Substantia nigra (tissue), 51 donors: ENCODE measurements at places on chromosomes 5 and 9.

DNA sequence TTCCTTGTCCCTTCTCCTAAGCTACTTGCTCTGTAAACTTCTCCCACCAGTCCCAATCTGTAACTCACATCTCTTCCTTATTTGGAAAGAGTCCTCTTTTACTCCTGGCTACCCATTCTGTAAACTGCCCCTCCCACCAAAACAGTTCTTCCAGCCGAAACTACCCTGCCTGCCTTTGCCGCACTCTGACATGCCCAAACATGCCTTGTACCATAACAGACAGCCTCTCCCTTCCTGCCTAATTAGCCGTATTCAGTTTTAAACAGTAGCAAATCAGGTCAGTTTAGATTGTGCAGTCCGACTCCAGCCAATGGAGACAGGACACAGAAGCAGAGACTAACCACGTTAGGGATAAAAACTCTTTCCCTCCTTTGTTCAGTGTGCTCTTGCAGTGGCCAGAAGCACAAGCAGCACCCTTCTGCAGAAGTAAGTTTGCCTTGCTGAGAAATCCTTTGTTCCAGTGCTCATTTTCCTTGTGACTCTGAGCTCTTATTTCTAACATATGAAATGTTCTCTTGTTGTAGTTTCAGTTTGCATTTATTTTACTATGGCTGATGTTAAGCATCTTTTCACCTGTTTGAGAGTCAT is 5.4 kb upstream of the GLT6D1 start:
- DNase-seq: no peak

- no peak for DNase-seq
Measured at GRCh38 chr5:125093776-125094175, 347.3 kb upstream of the ZNF608 start.

DNA sequence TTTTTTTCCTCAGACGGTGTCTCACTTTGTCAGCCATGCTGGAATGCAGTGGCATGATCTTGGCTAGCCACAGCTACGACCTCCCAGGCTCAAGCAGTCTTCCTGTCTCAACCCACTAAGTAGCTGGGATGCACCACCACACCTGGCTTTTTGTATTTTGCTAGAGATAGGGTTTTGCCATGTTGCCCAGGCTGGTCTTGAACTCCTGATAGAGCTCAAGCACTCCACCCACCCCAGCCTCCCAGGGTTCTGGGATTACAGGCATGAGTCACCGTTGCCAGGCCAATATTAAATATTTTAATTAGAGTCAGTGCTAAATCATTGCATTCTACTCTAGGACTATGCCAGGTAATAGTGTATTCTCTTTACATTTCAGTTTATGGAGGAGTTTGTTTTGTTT is 41.5 kb downstream of the UBE2R2 start:
- no peak for DNase-seq

- no peak for DNase-seq
Measured at GRCh38 chr9:36144309-36145232, 8.0 kb downstream of the GLIPR2 start.

DNA sequence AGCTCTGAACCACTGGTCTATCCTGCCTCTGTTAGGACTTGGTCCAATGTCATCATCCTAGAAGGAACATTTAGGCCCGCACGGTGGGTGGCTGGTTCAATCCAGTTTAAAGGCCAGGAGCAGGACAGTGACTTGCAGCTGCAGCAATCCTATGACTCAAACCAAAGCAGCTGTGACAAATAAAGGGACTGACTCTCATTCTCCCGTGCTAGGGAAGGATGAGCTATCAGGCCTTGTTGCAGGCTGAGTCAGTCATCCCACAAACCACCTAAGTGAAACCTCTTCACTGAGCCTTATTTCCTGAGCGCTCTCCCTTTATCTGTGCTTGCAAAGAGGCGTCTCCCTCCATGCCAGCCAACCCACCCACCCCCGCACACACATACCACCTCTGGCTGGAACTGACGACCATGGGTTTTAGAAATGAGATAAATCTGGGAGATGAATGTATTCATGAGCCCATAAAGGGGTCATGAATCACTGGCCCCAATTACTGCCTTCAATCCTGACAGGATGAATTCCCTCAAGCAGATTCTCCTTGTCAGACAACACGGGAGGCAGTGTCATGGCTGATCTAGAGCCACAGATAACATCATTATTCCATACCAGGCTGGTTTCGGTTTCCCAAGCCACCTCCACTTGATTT is 93.4 kb downstream of the KCNIP1 start:
- DNase-seq: no peak

DNA sequence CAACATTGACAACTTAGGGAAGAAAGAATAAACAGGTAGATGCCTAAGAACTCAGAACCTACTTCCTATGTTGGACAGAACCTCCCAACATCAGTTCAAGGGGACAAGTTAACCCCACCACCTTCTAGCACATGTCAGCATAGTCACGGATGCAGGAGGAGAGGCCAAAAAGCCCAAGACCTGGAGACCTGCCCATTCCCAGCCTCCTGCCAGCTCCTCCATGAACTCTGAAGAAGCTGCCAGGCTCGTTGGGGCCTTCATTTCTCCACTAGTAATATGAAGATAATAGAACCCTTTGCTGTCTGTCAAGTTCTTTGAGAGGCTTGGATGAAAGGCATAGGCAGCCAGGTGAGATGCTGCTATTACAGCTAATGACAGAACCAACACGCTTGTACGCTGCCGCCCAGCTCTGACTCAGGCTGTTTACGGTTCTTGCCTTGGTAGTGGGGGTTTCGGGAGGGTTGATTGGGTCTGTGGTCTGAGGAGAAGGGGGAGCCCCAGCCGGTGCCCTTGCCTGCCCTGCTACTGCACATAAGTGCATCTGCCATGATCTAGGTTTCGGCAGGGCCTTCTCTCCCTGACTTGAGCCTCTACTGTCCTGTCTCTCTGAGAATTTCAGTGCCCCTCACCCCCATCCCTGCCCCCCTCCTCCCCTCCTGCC is 82.2 kb downstream of the NRG2 start:
- DNase-seq: no peak

DNA sequence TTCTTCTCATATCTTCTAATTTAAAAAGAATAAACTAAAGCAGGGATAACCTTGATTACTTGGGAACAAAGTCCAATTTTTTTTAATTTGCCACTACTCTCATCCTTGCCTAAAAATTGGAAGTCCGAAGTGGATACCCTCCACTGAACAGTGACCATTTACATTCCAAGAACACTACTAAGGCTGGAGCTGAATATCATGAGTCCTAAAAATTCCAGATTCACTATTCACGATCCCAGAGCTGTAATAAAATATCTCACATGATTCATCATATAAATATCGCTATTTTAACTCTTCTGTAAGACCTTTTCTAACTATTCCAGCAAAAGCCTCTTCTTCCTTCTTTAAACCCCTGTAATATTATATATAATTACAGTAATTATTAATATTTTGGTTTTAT is 57.4 kb downstream of the ATPSCKMT start:
- no peak for DNase-seq

GRCh38 chr5:176132471-176133288 is 105.5 kb upstream of the SIMC1 start:
- no peak for DNase-seq

DNA sequence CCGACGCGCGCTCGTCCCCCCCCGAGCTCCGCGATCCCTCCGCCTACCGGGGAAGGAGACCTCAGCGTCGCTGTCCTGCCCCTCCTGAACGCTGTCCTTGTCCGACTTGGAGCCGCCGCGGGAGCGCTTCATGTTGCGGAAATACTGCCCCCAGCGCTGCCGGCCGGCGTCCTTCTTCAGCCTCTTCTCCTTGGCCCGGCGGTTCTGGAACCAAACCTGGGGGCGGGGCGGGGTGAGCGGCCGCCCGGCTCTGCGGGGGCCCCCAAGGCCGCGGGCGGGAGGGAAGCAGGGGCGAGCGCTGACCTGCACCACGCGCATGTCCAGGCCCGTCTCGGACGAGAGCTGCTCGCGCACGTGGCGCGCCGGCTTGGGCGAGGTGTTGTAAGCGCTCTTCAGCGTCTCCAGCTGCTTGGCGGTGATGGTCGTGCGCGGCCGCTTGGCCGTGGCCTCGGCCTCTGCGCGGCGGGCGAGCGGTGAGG is 6.3 kb downstream of the LHX3 start:
- no peak for DNase-seq
